ENCODE measurements at places on chromosomes 3 and 15.

DNA sequence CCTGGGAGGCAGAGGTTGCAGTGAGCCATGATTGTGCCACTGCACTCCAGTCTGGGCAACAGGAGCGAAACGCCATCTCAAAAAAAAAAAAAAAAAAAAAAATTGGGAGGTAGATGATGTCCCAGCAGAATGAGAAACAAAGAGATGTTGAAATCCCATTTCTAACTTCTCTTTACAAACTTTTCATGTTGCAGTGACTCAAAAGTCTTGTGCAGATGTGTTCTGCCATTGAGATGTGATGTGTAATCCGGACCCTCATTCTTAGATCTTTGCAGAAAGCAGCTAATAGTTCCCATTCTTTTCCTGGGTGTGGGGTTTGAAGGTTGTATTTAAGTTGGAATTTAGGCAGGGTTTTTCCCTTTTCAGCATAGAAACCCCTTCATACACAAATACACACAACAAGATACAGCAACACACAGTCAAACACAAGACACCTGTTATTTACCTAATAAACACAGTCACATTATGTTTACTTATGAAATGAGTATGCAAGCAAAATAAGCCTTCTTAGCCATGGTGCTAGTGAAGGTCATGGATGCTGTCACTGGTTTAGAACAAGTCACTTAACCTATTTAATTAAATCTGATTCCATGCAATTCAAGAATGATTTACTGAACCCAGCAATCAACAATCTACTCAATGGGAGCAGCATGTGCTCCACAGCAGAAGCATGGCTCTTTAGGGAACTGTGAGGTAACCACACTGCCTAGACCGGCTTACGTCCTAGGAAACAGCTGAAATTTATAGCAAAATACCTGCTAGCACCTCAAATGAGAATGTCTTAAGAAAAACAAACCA lies 14.9 kb downstream of the SIAH2 start:
- DNase-seq = no peak

DNA sequence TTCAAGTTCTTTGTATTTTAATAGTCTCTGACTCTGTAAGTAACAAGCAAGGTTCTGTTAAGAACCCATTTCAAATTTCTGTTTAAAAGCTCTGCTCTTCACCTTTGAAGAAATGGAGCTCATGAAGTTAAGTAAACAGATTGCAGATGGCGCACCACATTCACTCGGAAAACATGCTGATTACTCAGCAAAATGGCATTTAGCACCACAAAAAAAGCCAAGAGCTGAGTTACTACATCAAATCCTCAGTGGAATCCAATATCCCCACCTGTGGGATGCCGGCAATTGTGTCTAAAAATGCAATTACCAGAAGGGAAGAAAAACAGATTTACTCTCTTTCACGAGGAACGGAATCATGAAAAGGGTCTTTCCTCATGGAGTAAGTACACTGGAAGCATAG lies 758.0 kb downstream of the NTRK3 start:
- DNase-seq = no peak

GRCh38 chr3:66037330-66037985 lies 1.3 kb downstream of the MAGI1 start:
- DNase-seq = no peak

GRCh38 chr15:100856867-100857266 lies 22.8 kb upstream of the ALDH1A3 start:
- DNase-seq = no peak

DNA sequence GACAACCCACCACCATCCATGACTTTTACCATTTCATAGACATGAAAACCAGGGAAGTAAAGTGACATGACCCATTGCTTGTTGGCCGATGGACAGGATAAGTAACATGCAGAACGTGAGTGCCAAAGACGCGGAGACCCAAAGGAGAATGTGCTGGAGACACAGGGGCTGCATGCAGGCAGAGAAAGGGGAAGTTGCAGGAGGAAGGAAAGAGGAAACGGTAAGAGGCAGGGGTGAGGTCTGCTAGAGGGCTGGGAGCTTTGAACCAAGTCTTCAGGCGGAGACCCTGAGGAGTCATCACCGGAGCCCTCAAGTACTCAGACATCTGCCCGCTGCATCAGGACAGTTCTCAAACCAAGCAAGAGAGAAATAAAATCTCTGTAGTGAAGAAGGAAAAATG lies 34.9 kb downstream of the MAGEF1 start:
- DNase-seq = no peak

GRCh38 chr3:133457465-133458067 lies 57.7 kb downstream of the BFSP2 start:
- no peak for DNase-seq

- DNase-seq = no peak
These were observed 169.6 kb upstream of the GADL1 start for GRCh38 chr3:31064021-31064420.

DNA sequence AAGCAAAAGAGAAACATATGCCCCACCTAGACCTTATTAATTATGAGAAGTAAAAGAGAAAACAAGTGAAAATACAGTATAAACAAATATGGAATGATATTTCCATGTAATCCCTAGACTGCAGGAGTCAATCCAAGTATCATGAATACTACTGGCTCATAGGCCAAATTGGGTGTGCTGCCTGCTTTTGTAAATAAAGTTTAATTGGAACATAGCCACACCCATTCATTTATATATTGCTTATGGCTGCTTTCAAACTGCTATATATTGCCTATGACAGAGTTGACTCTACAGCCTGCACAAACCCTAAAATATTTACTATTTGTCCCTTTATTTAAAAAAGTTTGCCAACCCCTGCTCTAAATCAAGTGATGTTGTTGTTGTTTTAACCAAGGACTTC lies 5.3 kb downstream of the ULK4 start:
- no peak for DNase-seq

DNA sequence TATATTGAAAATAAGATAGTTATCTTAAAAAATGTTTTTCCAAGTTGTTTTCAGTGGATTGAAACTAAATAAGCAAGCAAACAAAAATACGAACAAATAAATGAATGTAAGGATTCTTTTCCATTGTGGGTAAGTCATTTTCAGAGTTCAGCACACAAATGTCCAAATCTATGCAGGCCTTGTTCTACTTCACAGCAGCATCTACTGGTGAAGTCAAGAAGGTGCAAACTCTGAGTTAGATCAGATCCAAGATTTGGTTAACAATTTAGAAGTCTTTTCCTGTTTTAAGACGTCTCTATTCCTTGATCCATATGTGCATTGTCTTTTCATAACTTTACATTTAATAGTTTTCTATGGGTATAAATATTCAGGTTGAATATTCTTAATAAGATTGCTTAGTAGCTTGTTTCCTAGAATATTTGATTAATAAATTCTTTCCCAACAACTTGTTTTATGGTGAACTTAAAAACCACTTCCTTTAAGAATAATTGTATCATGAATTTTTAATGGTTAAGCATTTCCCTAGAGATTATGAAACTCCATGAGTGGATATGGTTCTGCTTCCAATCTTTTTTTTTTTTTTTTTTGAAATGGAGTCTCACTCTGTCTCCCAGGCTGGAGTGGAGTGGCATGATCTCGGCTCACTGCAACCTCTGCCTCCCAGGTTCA lies 10.5 kb downstream of the PTX3 start:
- no peak for DNase-seq

- peak; percentile 46 for DNase-seq
These were observed 49.8 kb upstream of the SLC4A7 start for GRCh38 chr3:27533718-27534573.

DNA sequence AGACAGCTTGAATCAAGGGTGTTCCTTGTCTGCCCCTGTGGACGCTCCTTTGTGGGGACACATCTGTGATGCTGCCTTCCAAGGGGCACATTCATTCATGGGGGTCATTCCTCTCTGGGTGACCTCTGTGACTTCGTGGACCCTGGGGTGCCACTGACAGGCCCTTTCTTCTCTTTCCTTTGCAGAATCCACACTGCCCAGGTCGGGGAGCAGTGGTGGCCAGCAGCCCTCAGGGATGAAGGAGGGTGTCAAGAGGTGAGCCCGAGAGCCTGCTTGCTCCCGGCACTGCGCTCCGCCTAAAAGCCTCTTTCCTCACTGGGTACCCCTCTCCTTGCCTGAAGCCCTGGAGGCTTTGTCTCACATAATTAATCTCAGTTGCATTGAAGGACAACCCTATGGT lies 26.3 kb downstream of the CHCHD6 start:
- DNase-seq = no peak

DNA sequence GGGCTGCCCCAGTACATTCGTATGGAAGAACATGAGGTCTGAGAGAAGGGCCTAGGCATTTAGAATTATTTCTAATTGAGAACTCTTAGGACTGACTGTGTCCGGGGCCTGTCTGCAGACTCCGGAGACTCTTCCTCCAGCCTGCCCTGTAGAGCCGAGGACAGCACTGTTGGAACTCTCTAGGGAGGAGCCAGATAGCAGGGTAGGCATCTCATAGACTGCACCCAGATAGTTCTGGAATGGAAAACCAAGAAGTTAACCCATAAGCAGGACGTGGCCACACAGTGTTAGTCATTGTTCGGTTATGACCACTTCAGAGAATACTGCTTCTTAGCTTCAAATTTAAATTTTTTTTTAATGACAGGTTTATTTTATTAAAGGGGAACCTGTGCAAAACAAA lies 59.5 kb downstream of the SNRK start:
- DNase-seq = no peak

- DNase-seq = no peak
These were observed 43.4 kb downstream of the MUC20 start for GRCh38 chr3:195763843-195764825.

- DNase-seq = no peak
These were observed 14.8 kb upstream of the RNF7 start for GRCh38 chr3:141723255-141723654.

- DNase-seq = no peak
These were observed 26.0 kb upstream of the MAP4 start for GRCh38 chr3:48042071-48042760.

GRCh38 chr15:92316586-92317295 lies 76.9 kb upstream of the ST8SIA2 start:
- DNase-seq = no peak

GRCh38 chr3:40207796-40208195 lies 101.7 kb upstream of the EIF1B start:
- no peak for DNase-seq

DNA sequence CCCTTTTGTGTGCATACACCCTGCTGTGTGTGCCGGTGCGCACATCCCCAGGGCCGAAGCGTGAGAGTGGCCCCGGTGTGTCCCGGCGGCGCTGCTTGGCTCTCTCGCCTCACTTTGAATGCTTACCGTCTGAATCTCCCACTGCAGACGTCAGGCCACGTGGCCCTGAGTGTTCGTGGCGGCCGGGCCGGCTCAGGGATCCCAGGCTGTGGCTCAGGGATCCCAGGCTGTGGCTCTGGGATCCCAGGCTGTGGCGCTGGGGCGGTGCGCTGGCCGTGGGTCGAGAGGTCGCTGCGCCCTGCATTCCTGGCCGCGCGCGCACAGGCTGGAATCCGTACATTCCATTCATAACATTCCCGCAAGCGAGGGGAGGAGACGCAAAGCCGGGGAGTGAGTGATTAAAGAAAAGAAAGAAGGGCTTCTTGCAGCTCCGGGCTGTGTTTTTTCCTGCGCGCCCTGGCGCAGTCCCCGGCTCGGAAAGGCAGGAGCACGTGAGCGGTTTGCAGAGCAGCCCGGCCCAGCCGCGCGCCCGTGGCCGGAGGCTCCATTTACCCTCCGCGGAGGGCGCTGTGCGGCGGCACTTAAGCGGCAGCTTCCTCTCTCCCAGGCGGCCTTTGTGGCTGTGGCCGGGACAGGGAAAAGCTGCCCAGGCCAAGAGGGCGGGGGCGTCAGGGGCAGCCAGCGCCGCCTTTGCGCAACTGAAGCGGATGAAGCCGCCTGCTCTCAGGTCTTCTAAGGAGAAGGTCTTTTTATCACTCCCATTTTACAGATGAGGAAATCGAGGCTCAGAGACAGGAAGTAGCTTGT lies 87.0 kb upstream of the ALDH1L1 start:
- no peak for DNase-seq

Data from activated CD4-positive, alpha-beta T cell treated with anti-CD3 and anti-CD28 coated beads, Interleukin-2, amount 50 U/mL, for 48 hours (primary cell).